ENCODE measurements at places on chromosomes 7 and 10. TPM values are rescaled to one million over a fixed set of nuclear protein-coding genes. Genes with fewer than 3 reads are reported as not detected.
A peak's percentile ranks its signal among the peaks of the same experiment; 100 is the strongest.

Gene CYP3A7
- polyA plus RNA-seq, result 2.9 TPM

Gene BLNK
- 15.1 TPM for polyA plus RNA-seq

Gene SPDYE16
- polyA plus RNA-seq, result 5.8 TPM

Gene PHYHIPL
- 0.67 TPM for polyA plus RNA-seq

Gene CYP3A5
- 17.1 TPM for polyA plus RNA-seq

Gene AFAP1L2
- 43.3 TPM for polyA plus RNA-seq

Gene FAM200A
- 16.4 TPM for polyA plus RNA-seq

Gene RBP4
- polyA plus RNA-seq, result 2.6 TPM

GRCh38 chr10:125547010-125547650, 135.8 kb downstream of the TEX36 start:
- H3K36me3 ChIP-seq, result no peaks in the 10 kb centered on the region
- peak; percentile 47 for DNase-seq
- no peak overlapping the region for H3K4me3 ChIP-seq
- H3K4me1 ChIP-seq, result no peaks in the 10 kb centered on the region

- no peak for DNase-seq
- H3K4me3 ChIP-seq, result no peak overlapping the region
- no peaks in the 10 kb centered on the region for H3K36me3 ChIP-seq
- H3K27me3 ChIP-seq, result no peaks in the 10 kb centered on the region
Observed at GRCh38 chr7:86664486-86664885, 20.8 kb downstream of the GRM3 start.

GRCh38 chr10:71462062-71462935, 65.6 kb downstream of the CDH23 start:
- H3K27me3 ChIP-seq, result no peaks in the 10 kb centered on the region
- H3K36me3 ChIP-seq, result no peaks in the 10 kb centered on the region
- DNase-seq, result no peak
- no peak overlapping the region for H3K4me3 ChIP-seq

GRCh38 chr10:97596101-97597082, 6.9 kb downstream of the C10orf62 start:
- peak overlapping the region; percentile 73 for H3K27ac ChIP-seq
- no peaks in the 10 kb centered on the region for H3K36me3 ChIP-seq
- no peak overlapping the region for H3K4me3 ChIP-seq
- peaks cover 3% of the 10 kb centered on the region for H3K4me1 ChIP-seq

GRCh38 chr7:121351682-121352081, 22.9 kb downstream of the WNT16 start:
- no peaks in the 10 kb centered on the region for H3K4me1 ChIP-seq
- H3K4me3 ChIP-seq, result no peak overlapping the region
- no peak for DNase-seq
- H3K27me3 ChIP-seq, result no peaks in the 10 kb centered on the region
- H3K36me3 ChIP-seq, result no peaks in the 10 kb centered on the region

- no peaks in the 10 kb centered on the region for H3K4me1 ChIP-seq
- DNase-seq, result no peak
- H3K27ac ChIP-seq, result no peak overlapping the region
- H3K4me3 ChIP-seq, result no peak overlapping the region
- H3K36me3 ChIP-seq, result no peaks in the 10 kb centered on the region
Observed at GRCh38 chr7:97635622-97636021, 96.3 kb upstream of the TAC1 start.

GRCh38 chr7:137882806-137883205, 36.0 kb upstream of the DGKI start:
- no peak overlapping the region for H3K27ac ChIP-seq
- H3K36me3 ChIP-seq, result no peaks in the 10 kb centered on the region
- no peak overlapping the region for H3K4me3 ChIP-seq
- DNase-seq, result no peak
- no peaks in the 10 kb centered on the region for H3K4me1 ChIP-seq
- no peaks in the 10 kb centered on the region for H3K27me3 ChIP-seq

GRCh38 chr10:71933651-71934050, 30.5 kb upstream of the CHST3 start:
- no peak overlapping the region for H3K27ac ChIP-seq
- no peaks in the 10 kb centered on the region for H3K27me3 ChIP-seq
- DNase-seq, result no peak
- H3K4me1 ChIP-seq, result no peaks in the 10 kb centered on the region

DNA sequence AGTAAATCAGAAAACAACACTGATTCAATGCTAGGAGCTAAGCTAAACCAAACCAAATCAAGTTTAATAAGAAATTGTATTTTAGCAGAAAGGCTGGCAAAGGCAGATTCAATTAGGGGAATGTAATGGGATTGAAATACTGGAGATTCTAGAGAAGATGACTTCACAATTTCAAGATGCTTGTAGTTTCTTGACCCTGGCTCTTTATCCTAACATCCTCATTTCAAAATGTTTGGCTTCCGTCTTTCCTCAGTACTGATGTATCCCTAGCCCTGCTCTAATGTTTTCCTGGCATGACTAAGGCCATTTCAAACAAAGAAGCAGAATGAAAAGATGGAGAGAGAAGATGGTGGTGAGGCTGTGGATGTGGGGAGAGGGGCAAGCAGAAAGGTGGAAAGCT, 2.7 kb upstream of the JCAD start:
- no peak for DNase-seq
- no peak overlapping the region for H3K4me3 ChIP-seq
- H3K4me1 ChIP-seq, result peaks cover 5% of the 10 kb centered on the region
- no peak overlapping the region for H3K27ac ChIP-seq
- no peaks in the 10 kb centered on the region for H3K36me3 ChIP-seq
- peaks cover 41% of the 10 kb centered on the region for H3K27me3 ChIP-seq

DNA sequence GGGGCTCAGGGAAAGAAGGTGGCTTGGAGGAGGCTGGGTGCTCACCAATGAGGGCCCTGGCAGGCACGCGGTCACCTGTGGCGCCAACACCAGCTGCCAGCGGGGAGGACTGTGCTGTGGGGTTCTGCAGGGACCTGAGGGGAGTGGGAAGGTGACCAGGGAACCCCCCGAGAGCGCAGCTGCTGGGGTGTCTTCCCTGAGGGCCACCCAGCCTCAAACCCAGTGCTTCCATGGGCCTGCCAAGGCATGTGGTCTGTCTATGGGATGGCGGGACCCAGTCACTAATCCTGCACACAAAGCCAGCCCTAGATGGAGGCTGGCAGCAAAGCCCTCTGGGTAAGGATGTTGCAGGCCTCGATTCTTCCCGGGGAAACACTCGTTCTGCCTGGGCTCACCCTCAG, 117.1 kb downstream of the EBF3 start:
- H3K4me3 ChIP-seq, result no peak overlapping the region
- DNase-seq, result peak; percentile 54
- no peak overlapping the region for H3K27ac ChIP-seq
- no peaks in the 10 kb centered on the region for H3K27me3 ChIP-seq

GRCh38 chr7:80139236-80139635, 4.6 kb downstream of the GNAI1 start:
- no peak overlapping the region for H3K27ac ChIP-seq
- no peaks in the 10 kb centered on the region for H3K36me3 ChIP-seq
- no peak overlapping the region for H3K4me3 ChIP-seq
- peaks cover 12% of the 10 kb centered on the region for H3K4me1 ChIP-seq

DNA sequence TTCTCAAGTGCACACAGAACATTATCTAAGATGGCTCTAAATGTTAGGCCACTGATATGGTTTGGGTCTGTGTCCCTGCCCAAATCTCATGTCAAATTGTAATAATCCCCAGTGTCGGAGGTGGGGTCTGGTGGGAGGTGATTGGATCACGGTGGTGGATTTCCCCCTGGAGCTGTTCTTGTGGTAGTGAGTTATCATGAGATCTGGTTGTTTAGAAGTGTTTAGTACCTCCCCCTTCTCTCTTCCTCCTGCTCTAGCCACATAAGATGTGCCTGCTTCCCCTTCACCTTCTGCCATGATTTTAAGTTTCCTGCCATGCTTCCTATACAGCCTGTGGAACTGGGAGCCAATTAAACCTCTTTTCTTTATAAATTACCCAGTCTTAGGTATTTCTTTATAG, 11.2 kb upstream of the GSTK1 start:
- no peak for DNase-seq
- no peaks in the 10 kb centered on the region for H3K36me3 ChIP-seq
- no peak overlapping the region for H3K4me3 ChIP-seq
- H3K4me1 ChIP-seq, result peaks cover 19% of the 10 kb centered on the region
- H3K27me3 ChIP-seq, result no peaks in the 10 kb centered on the region

- no peaks in the 10 kb centered on the region for H3K4me1 ChIP-seq
- no peak overlapping the region for H3K4me3 ChIP-seq
- H3K27ac ChIP-seq, result no peak overlapping the region
- H3K36me3 ChIP-seq, result no peaks in the 10 kb centered on the region
- DNase-seq, result no peak
Observed at GRCh38 chr7:81260152-81260551, 341.3 kb upstream of the SEMA3C start.

DNA sequence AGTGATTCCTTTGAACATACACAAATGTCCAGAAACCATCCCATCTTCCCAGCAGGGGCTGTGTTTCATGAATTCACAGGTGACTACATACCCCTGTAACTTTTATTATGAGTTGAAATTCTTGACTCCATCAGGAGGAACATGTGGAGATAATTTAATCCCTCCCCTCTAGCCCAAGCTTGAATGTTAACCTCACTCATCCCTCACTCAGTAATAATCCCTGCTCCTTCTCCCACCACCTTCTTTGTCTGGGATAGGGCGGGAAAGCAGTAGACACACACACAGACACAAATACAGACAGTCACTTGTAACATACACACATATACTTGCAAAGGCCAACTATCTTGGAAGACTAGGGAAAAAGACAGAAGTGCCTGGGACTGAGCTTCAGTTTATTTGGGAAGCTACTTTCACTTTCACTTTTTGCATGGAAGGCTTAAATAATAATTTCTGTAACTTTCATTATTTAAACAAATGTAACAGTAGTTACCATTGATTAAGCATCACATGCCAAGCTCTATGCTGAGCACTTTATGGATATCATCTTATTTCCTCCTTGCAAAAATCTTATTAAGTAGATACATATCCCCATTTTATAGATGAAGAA, 7.3 kb downstream of the AASS start:
- no peaks in the 10 kb centered on the region for H3K27me3 ChIP-seq
- DNase-seq, result no peak
- H3K4me3 ChIP-seq, result peak overlapping the region; percentile 9
- H3K36me3 ChIP-seq, result no peaks in the 10 kb centered on the region
- no peaks in the 10 kb centered on the region for H3K4me1 ChIP-seq

Data from left lung (tissue), 14 donors.